ENCODE measurements at places on chromosomes 2 and 18.

- DNase-seq = no peak
Measured at GRCh38 chr2:240024766-240025165, 376 bp downstream of the NDUFA10 start.

GRCh38 chr18:703213-703967 lies 9.0 kb downstream of the ENOSF1 start:
- DNase-seq = no peak

DNA sequence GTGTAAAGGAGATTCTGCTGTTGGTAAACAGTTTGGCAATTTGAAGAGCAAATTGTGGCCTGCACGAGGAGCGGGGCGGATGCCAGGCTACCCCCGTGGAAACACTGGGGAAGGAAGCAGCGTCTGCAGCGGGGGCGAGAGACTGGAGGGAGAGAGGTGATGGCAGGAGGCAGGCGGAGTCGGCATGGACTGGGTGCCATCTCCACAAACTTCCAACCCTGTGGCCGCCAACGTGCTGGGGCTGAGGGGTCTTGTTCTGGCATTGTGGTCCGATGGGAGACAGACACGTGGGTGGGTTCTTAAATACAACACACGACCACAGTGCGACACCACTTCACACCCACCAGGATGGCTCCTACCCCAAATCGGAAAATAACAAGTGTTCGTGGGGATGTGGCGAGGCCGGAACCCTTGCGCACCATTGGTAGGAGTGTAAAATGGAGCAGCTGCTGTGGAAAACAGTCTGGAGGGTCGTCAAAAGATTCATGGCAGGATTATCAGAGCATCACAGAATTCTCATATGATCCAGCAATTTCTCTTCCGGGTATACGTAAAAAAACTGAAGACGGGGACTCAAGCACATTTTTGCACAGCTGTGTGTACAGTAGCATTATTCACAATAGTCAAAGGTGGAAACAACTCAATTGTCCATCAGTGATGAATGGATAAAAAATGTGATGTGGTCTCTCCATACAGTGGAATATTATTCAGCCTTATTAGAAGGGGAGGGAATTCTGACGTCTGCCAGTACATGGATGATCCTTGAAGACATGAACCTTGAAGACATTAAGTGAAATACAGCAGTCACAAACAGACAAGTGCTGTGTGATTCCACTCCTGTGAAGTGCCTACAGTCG lies 82.4 kb upstream of the HPCAL1 start:
- no peak for DNase-seq

- DNase-seq = peak; percentile 13
Measured at GRCh38 chr2:107635883-107636282, 190.8 kb upstream of the RGPD4 start.

DNA sequence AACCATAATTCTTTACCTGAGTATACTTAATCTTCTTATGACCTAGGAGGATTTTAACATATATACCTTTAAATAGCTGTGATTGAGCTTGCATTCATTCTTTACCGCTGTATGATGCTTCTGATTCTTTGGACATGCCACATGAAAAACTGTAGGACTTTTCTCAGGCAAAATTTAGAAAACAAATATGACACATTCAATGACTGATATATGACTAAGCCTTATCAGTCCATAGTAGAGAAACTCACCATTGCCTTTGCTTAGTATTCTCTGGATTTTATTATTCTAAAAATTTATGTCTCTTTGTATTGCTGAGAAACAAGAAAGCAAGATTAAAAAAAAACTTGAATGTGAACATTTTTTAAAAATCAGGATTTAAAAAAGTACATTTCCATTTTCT lies 3.7 kb downstream of the FAM171B start:
- DNase-seq = no peak

DNA sequence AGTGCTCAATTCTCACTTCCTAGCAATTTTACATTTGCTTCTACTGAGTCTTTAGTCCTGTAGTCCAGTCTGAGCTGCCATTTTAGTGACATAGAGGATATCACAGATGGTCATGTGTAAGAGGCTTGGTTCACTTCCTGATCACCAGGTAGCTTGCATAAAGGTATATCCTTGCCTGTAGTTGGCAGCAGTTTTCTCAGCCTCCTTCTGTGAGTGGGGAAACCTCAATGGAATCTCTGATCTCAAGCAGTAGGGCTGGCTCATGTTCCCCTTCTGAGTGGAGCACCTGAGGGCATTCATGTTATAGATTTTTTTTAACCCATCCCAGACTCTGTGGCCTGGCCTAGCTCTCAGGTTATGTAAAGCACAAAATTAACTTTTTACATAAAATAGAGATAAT lies 278.4 kb downstream of the RDH14 start:
- no peak for DNase-seq

GRCh38 chr2:189465478-189465877 lies 24.2 kb downstream of the WDR75 start:
- no peak for DNase-seq
